ENCODE measurements at places on chromosomes 5 and 9. TPM values are rescaled to one million over a fixed set of nuclear protein-coding genes. Genes with fewer than 3 reads are reported as not detected.

DNA sequence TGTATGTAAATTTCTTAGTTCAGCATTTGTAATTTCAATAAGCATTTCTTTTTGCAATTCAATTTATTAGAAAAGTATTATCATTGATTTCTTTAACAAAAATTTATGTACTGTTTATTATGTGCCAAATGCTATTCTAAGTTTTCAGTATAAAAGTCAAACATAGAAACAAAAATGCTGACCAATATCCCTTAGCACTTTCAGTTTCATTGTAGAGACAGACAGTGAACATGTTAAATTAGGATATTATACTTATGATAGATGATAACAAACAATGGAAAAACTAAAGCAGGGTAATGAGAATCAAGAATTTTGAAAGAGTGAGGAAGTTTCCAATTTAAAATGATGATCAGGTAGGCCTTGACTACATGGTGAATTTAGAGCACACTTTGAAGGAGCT is 1106.0 kb downstream of the TAF11L14 start:
- DNase-seq, result no peak

DNA sequence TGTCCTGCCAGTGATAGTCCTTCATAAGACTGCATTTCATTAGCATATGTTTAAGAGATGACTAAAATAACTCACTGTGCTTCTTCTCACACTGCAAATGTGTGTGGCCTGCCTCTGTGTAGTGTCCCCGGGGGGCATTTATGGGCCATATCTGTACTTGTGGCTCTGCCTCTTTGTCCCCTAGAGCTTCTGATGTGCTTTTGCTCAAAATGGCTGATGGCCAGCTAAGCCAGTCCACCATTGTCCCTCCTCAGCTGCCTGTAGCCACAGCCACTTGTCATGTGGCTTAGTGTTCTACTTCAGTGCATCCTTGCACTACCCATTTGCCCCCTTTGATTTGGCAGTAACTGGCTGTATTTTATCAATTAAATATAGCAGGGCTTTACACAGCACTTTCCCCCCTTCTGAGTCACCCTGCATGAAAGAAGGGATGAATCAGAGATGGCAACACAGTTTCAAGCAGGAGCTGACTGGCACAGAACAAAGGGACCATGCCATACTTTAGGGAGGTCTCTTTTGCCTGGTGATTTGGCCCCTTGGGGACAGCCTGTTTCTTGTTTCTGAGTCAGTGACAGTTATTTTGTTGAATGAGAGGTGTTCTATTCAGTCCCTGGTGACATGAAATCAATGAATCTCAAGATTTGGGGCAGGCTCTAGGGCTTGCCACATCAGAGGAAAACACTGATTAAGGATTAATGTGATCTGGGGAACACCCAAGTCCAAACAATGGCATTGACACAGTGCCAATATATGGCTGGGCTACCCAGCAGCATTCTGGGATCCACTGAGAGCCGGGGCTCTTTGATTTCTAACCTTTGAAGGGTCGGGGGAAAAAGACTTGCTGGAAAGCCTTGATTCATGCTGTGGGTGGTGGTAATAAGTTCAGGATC is 245.5 kb downstream of the SMARCA2 start:
- DNase-seq, result no peak

DNA sequence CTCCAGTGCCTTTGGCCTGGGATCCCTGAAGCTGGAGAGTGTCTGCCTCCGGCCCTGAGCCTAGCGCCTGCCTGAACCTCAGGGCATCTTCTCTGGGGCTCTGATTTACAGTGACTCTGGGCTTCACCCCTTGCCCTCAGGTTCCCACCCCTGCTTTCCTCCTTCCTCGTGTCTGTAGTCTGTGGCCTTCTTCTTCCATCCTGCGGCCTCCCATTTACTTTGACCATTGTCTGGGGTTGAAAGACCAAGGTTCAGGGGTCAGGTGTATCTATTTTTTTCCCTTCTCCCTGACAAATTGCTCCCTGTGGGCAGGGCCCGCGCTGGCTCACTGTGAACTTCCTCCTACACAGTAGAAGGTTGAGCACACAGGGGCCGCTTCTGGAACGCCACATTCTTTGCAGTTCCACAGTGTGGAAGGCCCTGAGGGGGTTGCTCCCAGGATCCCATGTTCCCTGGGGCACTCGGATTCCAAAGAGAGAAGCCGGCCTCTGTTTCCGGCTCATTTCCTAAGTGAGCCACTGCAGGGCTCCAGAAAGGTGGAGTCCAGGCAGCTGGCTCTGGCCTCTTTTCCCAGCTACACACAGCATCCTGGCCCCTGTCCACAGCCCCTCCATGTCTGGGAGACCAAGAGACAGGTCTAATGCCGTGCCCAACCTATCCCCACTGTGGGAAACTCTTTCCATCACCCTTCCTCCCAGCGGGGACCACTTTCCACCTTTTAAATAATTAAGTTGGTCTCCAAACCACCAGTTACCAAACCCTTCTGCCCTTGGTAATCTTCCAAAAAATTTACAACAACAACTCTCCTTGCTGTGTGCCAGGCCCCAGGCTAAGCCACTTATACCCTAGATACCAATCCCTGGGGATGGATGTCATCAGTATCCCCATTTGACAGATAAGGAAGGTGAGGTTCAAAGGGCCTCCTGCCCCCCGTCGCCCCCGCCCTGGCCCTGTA is 140.3 kb upstream of the IER5L start:
- DNase-seq, result no peak

MED22 gene
- 71.8 TPM for total RNA-seq

DNA sequence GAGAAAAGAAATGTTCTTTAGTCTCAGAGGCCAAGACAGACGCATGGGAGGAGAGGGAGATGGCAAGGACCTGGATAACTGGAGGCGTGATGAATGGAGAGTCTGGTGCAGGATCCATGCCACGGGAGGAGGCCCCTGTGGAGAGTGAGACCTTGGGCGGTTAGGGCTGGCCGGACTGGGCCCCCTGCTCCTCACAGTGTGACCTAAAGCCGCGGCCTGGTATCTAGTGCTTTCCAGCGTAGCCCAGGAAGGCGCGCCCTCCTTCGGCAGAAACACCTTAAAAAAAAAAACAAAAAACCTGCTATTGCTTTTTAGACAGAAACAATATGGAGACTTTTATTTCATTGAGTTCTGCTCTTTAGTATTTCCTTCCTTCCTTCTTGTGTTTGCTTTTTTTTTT is 33.1 kb downstream of the SCGB3A1 start:
- no peak for DNase-seq

GRCh38 chr5:50699737-50700136 is 33.3 kb downstream of the PARP8 start:
- no peak for DNase-seq

TNFSF15 gene
- 1.1 TPM for total RNA-seq

DNA sequence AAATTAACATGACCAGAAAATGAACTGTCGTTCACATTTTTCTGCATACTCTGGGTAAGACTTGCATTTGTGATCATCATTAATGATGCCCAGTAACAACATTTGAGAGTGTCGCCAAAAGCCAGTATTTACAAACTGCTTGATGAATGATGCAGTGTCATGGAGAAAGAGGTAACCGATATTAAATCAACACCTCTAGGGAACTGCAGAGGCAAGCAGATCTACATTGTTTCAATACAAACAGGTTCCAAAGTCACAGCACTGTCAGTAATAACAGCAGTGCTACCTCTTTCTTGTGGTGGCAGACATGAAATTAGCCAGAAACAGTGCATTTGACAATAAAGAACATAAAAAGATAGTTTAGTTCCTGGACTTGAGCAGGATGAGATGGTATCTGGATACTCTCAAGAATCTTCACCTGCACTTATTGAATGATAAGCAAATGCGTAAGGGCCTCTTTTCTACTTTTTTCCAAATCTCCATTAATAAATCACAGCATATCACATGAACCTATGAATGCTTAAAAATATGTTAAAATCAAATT is 456.6 kb downstream of the ARHGEF28 start:
- no peak for DNase-seq
